ENCODE measurements at places on chromosomes 1 and 21.

DNA sequence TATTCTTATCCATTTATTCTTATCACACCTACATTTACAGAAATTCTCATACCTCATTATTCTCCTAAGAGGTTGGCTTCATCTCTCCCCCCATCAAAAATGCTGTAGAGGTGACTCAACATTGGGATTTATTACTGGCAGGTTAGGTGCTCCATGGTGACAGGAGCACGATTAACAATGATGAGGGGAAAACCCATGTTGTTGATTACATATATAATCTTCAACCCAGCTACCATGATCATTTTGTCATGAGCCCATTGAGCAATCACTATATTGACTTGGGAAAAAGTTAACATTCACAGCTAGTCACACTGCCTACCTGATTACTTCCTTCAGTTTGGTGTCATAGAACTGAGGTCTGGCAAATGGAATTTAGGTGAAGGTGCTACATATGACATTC lies 712.1 kb upstream of the CHRM3 start:
- no peak for DNase-seq

DNA sequence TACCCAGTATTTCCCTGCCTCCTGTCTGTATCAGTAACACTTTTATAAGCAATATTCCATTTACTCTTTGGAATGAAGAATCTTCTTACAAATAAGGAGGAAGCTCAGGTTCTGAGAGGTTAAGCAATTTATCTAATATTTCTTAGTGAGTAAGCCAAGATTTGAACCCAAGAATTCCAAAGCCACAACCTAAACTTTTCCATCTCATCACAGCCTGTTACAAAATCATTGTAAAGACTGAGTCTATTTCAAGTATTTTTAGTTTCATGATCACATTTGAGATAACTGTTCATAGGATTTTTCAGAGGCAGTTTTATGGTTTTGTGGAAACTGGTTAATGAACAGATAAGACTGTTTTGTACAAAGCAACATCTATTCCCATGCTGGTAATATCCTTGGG lies 29.8 kb upstream of the HHAT start:
- DNase-seq, result no peak

DNA sequence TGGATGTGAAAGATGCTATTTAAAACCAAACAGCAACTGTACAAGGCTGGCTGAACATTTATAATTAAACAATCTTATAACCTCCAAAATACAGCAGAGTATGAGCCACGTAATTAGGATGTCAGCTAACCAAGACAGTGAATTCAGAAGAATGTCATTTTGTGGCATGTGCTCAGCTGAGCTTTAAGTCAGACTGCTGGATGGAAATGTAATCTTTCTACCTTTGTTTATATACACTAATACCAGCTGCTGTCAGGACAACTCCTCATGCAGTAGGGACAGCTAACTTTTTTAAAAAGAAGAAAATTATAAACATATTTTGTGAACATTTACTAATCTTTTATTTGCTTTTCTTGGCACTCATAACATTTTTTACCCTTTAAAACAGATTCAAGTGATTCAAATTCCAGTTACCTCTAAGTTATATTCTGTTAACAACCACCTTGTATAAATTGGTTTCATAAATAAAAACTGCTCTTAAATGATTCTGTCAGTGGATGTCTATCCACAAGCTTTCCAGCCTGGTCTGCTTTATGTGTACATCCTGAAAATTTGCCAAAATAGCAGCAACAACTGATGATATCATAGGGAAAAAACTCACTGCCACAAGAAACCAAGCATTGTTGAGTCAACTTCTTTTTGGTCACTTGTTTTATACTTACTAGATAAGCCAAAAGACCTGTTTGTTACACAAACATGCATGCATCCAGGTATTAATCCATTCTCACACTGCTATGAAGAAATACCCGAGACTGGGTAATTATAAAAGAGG lies 36.1 kb downstream of the DPH5 start:
- no peak for DNase-seq

DNA sequence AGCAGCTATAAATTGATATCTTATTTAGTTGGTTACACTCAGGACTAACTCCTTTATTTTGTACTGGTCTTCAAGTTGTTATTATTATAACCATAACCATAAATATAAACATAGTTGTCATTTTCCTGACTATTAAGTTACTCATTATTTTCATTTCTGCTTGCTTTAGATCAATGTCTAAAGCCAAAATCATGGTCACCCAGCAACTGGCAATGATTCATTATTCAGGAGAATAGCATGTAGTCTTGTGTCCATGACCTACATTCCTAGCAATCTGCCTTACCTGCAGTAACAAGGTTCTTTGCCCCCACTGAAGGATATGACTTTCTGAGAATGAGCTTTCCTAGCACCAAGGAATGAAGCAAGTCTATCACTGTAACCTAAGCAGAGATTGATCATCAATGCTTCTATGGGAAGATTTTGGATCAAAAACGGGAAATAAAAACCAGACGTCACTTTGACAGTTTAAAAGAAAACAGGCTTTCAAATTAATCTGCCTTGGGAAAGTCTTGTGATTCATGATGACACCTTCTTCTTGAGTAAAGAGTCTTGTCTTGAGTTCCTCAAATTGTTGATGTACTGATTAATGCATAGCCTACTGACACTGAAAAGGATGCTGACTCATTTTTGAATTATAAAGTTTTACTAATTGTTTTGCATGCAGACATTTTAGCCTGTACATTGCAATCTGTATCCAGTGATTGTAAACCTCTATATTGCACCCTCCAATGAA lies 203.3 kb upstream of the IVNS1ABP start:
- DNase-seq, result no peak

GRCh38 chr1:58874342-58874741 lies 90.5 kb upstream of the JUN start:
- DNase-seq, result no peak

DNA sequence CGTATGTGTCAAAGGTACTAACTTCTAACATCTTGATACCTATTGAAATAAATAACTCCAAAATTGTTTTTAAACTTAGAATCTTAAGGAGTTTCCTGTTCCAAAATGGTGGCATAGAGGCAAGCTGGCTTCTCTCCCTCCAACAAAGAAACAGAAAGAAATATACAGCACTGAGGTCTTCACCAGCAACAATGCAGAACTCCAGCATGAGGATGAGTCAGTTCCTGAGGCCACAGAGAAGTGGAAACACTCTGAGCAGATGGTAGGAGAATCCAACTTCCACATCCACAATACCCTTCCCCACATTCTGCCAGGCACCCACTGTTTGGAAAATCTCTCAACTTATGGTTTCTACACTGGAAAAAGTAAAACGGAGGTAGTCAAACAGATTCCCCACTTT lies 12.2 kb upstream of the PPIH start:
- DNase-seq, result no peak

- no peak for DNase-seq
Measured at GRCh38 chr21:27582246-27582947, 615.5 kb upstream of the ADAMTS5 start.

GRCh38 chr1:28295936-28296335 lies 32.9 kb upstream of the MED18 start:
- DNase-seq, result no peak

DNA sequence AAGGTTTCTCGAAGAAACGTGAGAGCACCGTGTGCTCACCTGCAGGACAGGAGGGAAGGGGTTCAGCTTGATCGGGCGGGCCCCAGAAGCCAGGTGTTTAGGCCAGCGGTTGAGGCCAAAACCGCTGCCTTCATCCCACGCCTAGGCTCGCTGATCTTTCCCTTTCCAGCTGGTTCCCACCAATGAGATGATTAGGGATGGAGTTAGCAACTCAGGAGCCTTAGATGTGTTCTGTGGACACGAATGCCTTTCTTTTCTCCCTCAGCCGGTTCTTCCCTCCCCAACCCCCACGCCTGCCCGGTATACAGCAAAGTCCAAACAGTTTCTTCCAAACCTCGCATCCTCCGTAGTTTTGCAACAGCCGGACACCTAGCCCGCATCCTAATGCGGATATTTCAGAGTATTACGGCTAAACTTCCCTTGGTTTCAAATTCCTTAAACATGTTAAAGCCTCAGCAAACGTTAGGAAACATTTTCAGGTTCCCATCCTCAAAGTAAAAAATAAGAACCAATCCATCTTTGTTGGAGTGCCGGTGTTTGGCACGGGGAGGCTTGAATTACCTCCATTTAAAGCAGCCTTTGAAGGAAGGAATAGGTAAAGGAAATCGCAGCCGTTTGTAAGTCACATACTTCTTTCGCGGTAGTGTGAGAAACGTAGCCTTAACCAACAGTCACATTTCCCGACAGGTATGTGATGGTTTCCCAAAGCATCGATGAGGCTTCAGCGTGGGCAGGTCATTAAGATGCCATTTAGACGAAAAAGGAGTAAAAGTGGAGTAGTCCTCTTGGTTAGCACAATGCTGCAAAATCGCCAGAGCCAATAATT lies 1.1 kb downstream of the LRRC8C start:
- DNase-seq, result no peak

DNA sequence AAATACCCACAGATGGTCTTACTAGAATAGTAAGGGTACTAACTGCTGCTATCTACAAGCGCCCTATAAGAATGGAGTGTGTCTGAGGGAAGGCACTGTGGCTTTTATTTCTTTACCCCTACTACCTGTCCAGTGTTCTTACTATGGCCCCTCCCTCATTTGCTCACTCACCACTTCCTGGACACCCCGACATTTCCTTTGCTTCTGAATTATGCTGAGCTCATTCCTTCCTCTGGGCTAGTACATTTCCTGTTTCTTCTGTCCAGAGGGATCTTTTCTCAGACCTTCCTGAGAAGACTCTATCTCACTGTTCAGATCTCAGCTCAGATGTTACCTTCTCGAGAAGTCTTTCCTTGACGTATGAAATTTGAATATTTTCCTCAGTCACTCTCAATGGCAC lies 192.1 kb upstream of the DAB1 start:
- no peak for DNase-seq

DNA sequence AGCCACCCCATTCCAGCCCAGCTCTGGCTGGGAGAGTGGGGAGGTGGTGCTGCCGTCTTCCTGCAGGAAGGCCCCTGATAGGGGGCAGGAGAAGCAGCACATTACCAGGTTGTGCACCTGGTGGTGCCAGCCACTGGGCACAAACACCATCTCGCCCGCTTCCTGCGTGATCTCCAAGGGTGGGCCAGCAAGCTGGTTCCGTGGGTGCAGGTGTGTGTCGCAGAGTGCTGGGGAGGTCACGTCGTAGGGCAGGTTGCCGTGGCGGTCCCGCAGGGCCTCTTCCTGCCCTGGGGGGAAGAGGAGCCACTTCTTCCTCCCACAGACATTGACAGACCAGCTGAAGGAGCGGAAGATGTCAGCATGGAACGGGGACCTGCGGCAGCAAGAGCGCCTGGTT lies 1.8 kb downstream of the JMJD4 start:
- no peak for DNase-seq

DNA sequence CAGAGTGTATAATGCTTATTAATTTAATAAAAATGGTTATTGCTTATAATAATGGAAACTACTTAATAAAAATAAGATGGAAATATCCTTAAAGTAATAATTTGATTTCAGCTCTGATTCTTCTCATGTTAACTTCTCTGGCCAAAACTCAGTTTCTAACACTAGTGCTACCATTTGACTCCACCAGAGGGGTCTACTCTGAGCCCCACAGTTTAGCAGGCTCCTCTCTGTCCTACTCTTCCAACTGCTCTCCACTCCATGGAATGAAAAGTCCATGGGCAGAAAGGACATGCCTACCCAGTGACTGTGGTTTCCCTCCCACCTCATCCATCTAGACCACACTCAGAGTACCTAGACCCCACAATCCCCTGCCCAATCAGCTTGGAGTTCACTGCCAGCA lies 489.1 kb upstream of the CAMK1G start:
- no peak for DNase-seq

GRCh38 chr1:24720152-24720551 lies 25.1 kb upstream of the CLIC4 start:
- DNase-seq, result no peak

GRCh38 chr1:22681556-22682276 lies 28.7 kb downstream of the C1QB start:
- DNase-seq, result no peak

GRCh38 chr1:13749543-13750341 lies 49.8 kb downstream of the PRDM2 start:
- DNase-seq, result no peak

DNA sequence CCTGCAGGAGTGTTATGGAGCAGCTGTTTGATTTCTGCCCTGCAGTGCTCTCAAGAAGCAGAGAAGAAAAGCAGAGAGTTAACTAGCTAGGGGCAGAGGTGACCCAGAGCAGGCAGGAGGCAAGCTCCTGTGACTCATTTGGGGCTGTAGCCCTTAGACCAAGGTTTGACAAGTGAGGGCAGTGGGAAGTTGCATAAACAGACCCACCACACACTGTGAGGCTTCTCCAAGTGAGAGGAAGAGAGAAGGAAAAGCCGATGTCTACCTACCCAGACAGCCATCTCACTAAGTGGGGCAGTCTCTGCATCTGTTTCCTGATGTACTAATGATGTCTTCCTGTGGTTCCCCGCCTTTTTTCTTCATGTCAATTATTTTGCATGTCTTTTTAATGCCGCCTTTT lies 159.9 kb upstream of the NR5A2 start:
- DNase-seq, result no peak

DNA sequence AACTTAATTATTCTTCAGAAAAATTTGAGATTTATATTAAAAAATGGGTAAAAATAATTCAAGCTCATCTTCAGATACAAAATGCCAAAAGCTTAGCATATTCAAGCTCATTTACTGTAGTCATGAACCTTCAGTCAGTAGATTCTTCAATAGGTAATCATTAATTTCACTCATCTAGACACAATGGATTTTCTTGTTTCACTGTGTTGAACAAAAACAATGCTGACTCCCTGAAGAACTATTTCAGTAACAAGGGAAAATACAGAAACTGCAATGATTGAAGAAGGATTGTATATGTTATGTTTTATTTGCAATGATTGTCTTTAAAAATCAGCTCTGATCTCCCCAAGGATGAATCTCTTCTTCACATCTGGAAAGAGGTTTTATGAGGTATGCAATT lies 9.2 kb upstream of the HOOK1 start:
- no peak for DNase-seq

DNA sequence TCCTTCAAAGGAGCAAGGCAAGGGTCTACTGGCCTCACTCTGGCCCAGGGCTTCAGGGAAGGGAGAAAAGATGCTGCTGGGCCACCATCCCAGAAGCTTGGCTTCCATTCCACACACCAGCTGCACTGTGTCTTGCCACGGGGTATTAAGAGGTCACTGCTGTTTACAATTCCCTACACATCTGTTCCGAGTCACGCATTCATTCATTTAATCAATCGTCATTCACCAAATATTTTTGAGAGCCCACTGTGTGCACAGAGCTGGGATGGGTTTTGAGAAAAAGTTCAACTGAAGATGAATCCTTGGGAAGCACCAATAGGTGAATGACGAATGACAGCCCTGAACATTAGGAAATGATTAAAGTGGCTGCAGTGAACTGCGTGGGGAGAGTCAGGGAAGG lies 101.7 kb downstream of the NAV1 start:
- no peak for DNase-seq

All from stimulated activated CD4-positive, alpha-beta T cell treated with anti-CD3 and anti-CD28 coated beads, Interleukin-12 subunit alpha, Interleukin-12 subunit beta, amount 100 ng/mL, for 48 hours (primary cell).